Right ventricle myocardium inferior (tissue), 1 donor: ENCODE measurements at places on chromosomes 7 and 10. TPM values are rescaled to one million over a fixed set of nuclear protein-coding genes. Genes with fewer than 3 reads are reported as not detected.

DNA sequence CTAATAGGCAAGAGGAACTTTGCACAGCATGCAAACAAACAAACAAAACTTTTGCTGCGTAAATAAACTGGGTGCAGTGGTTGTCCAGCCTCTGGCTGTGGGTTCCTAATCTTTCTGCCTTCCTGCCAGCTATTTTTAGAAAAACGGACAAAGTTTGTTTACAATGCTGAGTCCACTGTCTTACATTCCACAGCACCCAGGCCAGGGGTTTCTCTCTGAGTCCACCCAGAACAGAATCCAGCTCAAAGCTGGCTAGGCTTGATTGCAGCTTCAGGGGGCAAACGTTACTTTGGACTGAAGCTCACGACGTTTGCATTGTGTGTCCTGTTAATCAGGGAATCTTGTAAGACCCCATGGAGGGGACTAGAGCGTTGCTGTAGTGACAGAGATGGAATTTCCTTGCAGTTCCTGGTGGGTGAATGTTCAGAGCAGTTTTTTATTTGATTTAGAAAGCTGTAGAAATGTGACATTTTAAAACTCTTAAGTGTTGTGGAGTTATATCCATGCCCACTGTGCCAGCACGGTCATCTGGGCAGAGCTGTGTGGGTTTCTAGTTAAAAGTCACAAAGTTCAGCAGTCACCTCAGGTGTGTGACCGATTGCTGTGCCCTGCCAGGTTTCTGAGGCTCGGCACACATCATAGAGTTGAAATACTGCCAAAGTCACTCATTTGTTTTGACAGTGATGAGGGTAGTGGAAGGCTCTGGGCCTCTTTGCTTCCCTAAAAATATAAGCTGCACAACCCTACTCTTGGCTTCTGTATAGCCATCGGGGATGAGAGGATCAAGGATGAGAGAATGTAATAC is 247.0 kb downstream of the STK31 start:
- DNase-seq: no peak

GRCh38 chr7:79647711-79648110 is 194.2 kb upstream of the MAGI2 start:
- DNase-seq: peak; percentile 22

DNA sequence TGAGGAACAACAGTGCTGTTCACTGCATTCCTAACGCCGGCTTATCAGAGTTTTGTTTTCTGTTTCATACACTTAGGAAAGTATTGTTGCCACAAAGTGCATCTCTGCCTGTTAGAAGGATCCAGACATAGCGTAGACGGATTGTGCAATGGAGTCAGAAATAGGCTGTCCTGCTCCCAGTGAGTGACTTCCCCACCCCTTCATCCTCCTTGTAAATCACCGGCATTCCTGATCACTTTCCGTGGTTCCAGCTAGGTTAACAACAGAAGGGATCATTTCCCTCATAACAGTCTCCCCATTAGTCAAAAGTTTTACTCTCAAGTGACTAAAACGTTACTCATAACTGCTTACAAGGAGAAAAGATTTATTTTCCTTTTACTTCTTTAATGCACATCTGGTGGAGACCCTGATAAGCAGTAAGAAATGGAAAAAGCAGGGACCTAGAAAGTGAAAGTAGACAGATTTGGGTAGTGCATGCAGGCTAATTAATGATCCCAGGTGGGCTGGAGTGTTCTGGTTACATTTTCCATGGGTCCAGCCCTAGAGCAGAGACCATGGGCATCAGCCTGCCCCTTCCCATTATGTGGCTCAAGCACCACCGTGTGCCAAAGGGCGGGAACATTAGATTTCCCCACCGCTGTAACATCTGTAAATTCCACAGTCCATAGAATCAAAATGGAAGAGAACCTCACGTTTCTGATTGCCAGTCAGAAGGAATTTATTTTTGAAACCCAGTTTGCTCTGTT is 395.1 kb upstream of the GALNT17 start:
- DNase-seq: no peak

GRCh38 chr7:113921363-113921762 is 2.6 kb upstream of the PPP1R3A start:
- no peak for DNase-seq

VWDE gene
- total RNA-seq: not detected

HECW1 gene
- total RNA-seq: not detected
